ENCODE measurements at places on chromosomes 5 and 9. TPM values are rescaled to one million over a fixed set of nuclear protein-coding genes. Genes with fewer than 3 reads are reported as not detected.

GRCh38 chr5:32100691-32101302 is 73.3 kb downstream of the GOLPH3 start:
- H3K27ac ChIP-seq = no peak overlapping the region
- DNase-seq = no peak
- no peaks in the 10 kb centered on the region for H3K4me1 ChIP-seq
- no peaks in the 10 kb centered on the region for H3K27me3 ChIP-seq
- H3K4me3 ChIP-seq = no peak overlapping the region

- no peak overlapping the region for H3K4me3 ChIP-seq
- H3K4me1 ChIP-seq = peaks cover 8% of the 10 kb centered on the region
- no peak for DNase-seq
- H3K36me3 ChIP-seq = no peaks in the 10 kb centered on the region
- H3K27me3 ChIP-seq = peaks cover 6% of the 10 kb centered on the region
Measured at GRCh38 chr5:174381241-174381640, 335.7 kb downstream of the NSG2 start.

GRCh38 chr9:125861405-125862058 is 114.4 kb downstream of the PBX3 start:
- H3K27me3 ChIP-seq = no peaks in the 10 kb centered on the region
- H3K27ac ChIP-seq = no peak overlapping the region
- H3K4me3 ChIP-seq = no peak overlapping the region
- no peaks in the 10 kb centered on the region for H3K4me1 ChIP-seq
- DNase-seq = no peak
- H3K36me3 ChIP-seq = no peaks in the 10 kb centered on the region

DNA sequence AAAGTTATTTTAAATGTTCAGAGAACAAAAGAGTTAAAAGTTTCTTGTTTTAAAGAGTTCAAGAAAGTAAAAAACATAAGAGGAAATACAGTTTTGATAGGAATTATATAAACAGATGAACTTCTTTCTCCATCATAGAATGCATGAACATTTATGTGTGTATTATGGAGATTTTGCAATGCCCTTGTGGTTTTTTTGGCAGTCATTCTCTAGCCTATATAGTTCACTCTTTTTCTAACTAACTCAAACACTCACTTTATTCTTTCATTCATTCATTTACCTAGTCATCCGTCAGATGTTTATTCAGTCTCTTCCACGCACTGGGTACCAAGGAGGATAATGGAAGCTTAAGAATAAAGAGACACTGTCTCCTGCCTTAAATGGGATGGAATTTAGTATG is 195.9 kb upstream of the VLDLR start:
- H3K36me3 ChIP-seq = no peaks in the 10 kb centered on the region
- DNase-seq = no peak
- no peak overlapping the region for H3K27ac ChIP-seq
- H3K4me3 ChIP-seq = no peak overlapping the region

- no peaks in the 10 kb centered on the region for H3K27me3 ChIP-seq
- no peak overlapping the region for H3K27ac ChIP-seq
Measured at GRCh38 chr5:29642601-29643000, 1550.9 kb upstream of the CDH6 start.

GRCh38 chr5:74152136-74152535 is 488.4 kb downstream of the ENC1 start:
- H3K4me3 ChIP-seq = no peak overlapping the region
- H3K27me3 ChIP-seq = no peaks in the 10 kb centered on the region
- no peak for DNase-seq
- H3K27ac ChIP-seq = no peak overlapping the region
- no peaks in the 10 kb centered on the region for H3K4me1 ChIP-seq

DNA sequence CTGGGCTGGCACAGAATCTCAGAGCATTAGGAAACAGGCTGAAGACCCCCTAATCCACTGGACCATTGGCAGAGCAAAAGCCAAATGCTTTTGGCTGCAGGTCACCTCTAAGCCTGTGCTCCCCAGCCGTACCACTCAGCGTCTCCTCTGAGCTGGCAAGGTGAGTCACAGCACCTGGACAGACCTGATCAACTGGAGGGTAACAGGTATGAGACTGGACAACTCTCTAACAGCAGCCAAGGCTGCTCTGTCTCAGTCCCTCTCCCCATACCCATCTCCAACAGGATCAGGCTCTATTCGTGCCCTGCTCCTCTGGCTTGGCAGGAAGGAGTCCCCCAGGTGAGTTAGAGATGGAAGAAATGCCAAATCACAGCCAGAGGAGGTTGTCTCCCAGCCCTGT is 4.7 kb downstream of the GOLGA2 start:
- H3K4me1 ChIP-seq = peaks cover 22% of the 10 kb centered on the region
- peaks cover 15% of the 10 kb centered on the region for H3K36me3 ChIP-seq

- no peak for DNase-seq
- no peak within 1 kb of the TSS for H3K27ac ChIP-seq
- no peaks in the 10 kb centered on the region for H3K4me1 ChIP-seq
- H3K36me3 ChIP-seq = peaks cover 4% of the 10 kb centered on the region
- no peak within 1 kb of the TSS for H3K4me3 ChIP-seq
- no peaks in the 10 kb centered on the region for H3K27me3 ChIP-seq
Measured at GRCh38 chr5:79689541-79690466, at the start of gene CMYA5. TSS of gene CMYA5 (plus strand) at chr5:79689836. CDS start at chr5:79689908, 72 bp downstream.

GRCh38 chr9:117783828-117784227 is 79.6 kb downstream of the TLR4 start:
- H3K27ac ChIP-seq = no peak overlapping the region
- DNase-seq = no peak
- H3K4me3 ChIP-seq = no peak overlapping the region
- H3K4me1 ChIP-seq = no peaks in the 10 kb centered on the region
- H3K27me3 ChIP-seq = no peaks in the 10 kb centered on the region

DNA sequence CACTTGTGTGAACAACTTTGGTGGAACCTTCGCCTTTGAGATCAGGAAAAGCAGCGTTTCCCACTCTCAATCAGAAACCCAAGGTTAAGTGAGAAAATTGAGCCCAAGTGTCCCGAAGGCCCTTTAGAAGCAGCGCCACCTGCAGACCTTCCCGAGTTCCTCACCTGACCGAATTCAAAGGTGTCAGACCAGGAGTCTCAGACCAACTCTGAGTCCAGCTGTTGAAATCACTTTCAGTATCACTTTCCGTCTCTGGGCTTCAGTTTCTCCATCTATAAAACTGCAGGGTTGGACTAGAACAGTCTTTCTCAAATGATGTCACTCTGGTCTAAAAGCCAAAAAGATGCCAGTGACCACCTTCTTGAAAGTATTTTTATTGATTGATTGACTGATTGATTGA is 31.7 kb upstream of the GRHPR start:
- no peak overlapping the region for H3K4me3 ChIP-seq
- H3K4me1 ChIP-seq = no peaks in the 10 kb centered on the region
- H3K27me3 ChIP-seq = no peaks in the 10 kb centered on the region
- H3K27ac ChIP-seq = no peak overlapping the region
- DNase-seq = peak; percentile 26

DNA sequence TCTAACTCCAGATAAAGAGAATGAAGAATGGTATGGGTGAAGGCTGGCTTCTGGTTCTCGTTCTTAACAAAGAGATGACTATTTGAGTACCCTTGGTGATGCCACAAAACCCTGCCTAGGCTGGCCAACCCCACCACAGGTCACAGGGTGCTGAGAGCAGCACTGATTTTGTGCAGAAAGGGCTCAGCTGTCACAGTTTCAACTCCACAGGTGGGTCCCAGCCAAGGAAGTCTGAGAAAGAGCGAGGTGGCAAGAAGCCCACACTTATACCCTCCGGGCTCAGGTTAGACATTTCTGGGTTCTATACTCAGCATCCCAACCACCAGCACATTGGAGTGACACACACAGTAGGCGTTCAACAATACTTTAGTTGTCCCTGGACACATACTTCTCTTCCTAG is 118.1 kb downstream of the SLIT3 start:
- H3K27ac ChIP-seq = no peak overlapping the region
- H3K27me3 ChIP-seq = peaks cover 32% of the 10 kb centered on the region
- no peaks in the 10 kb centered on the region for H3K36me3 ChIP-seq
- H3K4me1 ChIP-seq = no peaks in the 10 kb centered on the region

DNA sequence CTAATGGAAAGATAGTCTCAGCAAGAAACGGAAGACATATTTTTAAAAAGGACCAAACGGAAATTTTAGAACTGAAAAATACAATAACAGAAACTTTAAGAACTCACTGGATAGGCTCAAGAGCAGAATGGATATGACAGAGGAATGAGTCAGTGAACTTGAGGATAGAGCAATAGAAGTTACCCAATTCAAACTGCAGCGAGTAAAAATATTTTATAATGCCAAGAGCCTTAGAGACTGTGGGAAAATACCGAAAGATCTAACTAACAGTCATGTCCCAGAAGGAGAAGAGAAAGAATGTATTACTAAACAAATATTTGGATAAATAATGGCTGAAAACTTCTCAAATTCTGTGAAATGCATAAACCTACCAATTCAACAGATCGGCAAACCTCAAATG is 40.8 kb downstream of the ADAMTS2 start:
- H3K27me3 ChIP-seq = peaks cover 11% of the 10 kb centered on the region
- H3K27ac ChIP-seq = no peak overlapping the region
- no peaks in the 10 kb centered on the region for H3K4me1 ChIP-seq
- H3K36me3 ChIP-seq = no peaks in the 10 kb centered on the region

GRCh38 chr9:7137040-7137439 is 379.3 kb downstream of the KDM4C start:
- DNase-seq = no peak
- no peaks in the 10 kb centered on the region for H3K4me1 ChIP-seq
- no peak overlapping the region for H3K27ac ChIP-seq
- no peaks in the 10 kb centered on the region for H3K36me3 ChIP-seq

GRCh38 chr5:67187006-67187715 is 9.4 kb downstream of the CD180 start:
- no peak overlapping the region for H3K4me3 ChIP-seq
- H3K4me1 ChIP-seq = no peaks in the 10 kb centered on the region
- H3K27ac ChIP-seq = no peak overlapping the region
- no peak for DNase-seq
- H3K36me3 ChIP-seq = no peaks in the 10 kb centered on the region

- DNase-seq = no peak
- no peaks in the 10 kb centered on the region for H3K27me3 ChIP-seq
- no peaks in the 10 kb centered on the region for H3K36me3 ChIP-seq
- peaks cover 63% of the 10 kb centered on the region for H3K4me1 ChIP-seq
- H3K4me3 ChIP-seq = no peak overlapping the region
- peak overlapping the region; percentile 88 for H3K27ac ChIP-seq
Measured at GRCh38 chr9:37942621-37943344, 38.9 kb upstream of the SLC25A51 start.

DNA sequence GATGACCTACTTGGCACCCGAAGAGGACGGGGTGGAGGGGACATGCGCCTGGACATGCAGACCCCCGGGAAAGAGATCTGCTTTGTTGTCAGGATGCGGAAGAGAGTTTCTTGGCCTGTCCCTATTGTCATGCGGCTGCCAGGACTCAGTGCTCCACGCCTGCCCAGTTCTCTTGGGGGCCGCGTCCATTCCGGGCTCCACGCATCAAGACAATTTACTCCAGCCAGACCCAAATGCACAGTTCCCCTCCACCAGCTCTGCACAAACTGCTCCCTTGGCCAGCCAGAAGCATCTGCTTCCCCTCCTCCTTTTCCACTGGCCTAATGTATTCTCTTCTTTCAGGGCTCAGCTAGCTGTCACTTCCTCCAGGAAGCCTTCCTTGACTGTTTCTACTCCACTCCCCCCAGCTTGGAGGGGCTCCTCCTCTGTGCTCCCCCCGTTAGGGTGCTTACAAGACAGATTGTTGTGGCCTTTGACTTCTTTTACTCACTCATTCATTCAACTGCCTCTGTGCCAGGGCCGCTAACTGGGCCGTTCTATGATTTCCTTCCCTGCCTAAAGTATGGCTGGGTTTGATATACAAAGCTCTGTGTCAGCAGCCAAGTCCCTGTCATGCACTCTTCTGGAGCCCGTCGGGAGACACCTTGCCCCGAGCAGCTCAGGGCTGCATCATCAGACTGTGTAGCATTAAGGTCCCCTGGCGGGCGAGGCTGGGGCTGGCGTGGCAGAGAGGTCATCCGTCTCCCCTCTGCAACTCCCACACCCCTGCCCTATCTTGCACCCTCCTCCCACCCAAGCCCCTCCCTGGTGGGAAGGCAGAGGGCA is 6.6 kb downstream of the FIBCD1 start:
- peaks cover 54% of the 10 kb centered on the region for H3K4me1 ChIP-seq
- H3K27me3 ChIP-seq = no peaks in the 10 kb centered on the region
- H3K4me3 ChIP-seq = no peak overlapping the region
- no peak overlapping the region for H3K27ac ChIP-seq

DNA sequence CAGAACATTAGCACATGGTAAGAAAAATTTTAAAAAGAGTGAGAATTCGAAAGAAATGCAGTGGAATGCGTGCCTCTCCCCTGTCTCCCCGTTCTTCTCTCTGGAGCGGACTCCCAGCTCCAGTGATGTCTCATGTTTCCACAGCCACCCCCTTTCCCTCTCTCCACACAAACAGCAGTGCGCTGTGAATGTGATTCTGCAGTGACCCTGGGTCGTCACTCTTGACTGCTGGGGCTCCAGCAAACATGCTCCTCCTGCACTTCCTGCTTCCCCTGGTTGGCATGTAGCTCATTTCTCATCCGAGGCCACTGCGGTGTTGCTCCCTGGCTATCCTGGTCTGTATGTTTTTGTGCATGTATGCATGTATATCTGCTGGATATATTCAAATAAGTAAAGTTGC is 13.3 kb downstream of the PHF2 start:
- H3K4me1 ChIP-seq = peaks cover 6% of the 10 kb centered on the region
- no peaks in the 10 kb centered on the region for H3K36me3 ChIP-seq
- H3K27me3 ChIP-seq = no peaks in the 10 kb centered on the region
- no peak overlapping the region for H3K27ac ChIP-seq
- no peak overlapping the region for H3K4me3 ChIP-seq

DNA sequence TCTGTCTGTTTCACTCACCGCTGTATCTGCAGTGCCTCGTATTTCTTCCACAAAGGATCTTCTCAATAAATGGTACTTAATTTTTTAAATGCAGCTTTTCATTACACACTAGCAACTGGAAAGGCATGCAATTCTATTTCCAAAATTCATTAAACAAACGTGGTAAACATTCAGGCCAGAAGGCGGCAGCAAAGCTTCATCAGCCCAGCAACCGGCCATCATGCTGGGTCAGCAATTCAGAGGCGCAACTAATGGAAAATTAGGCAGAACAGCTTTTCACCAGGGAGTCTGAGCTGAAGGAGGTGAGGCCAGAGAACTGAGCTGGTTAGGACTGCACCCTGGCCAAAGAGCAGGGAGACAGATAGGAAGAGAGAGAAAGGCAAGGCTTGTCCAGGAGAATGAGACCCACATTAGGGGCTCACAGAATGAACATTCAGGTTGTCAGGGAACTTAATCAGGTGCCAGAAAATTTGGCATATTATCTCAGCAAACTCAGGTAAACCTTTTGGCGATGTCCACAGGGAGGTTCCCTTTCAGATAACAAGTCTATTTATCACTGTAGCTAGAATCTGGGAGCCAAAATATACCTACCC is 17.7 kb upstream of the RNF180 start:
- H3K4me1 ChIP-seq = no peaks in the 10 kb centered on the region
- H3K36me3 ChIP-seq = no peaks in the 10 kb centered on the region
- no peaks in the 10 kb centered on the region for H3K27me3 ChIP-seq
- DNase-seq = peak; percentile 8
- no peak overlapping the region for H3K27ac ChIP-seq
- H3K4me3 ChIP-seq = no peak overlapping the region

The DOLK gene
- 12.0 TPM for total RNA-seq

The IL31RA gene
- total RNA-seq = 0.59 TPM

The BTNL3 gene
- not detected for total RNA-seq

The GTF3C5 gene
- 95.1 TPM for total RNA-seq

The CFAP157 gene
- 0.22 TPM for total RNA-seq

The FOXI1 gene
- total RNA-seq = not detected

The UBE2QL1 gene
- not detected for total RNA-seq

The SLC23A1 gene
- not detected for total RNA-seq

The MCC gene
- 20.1 TPM for total RNA-seq

The SLC6A19 gene
- not detected for total RNA-seq

The CCNB1 gene
- total RNA-seq = 281 TPM

The LHX3 gene
- total RNA-seq = not detected

The BASP1 gene
- 0.34 TPM for total RNA-seq

The SLC25A25 gene
- 15.3 TPM for total RNA-seq

The PTPRD gene
- total RNA-seq = 0.02 TPM

The FGFR4 gene
- 78.1 TPM for total RNA-seq

The LEAP2 gene
- 1.2 TPM for total RNA-seq
